ENCODE measurements at places on chromosomes 7 and 10.

DNA sequence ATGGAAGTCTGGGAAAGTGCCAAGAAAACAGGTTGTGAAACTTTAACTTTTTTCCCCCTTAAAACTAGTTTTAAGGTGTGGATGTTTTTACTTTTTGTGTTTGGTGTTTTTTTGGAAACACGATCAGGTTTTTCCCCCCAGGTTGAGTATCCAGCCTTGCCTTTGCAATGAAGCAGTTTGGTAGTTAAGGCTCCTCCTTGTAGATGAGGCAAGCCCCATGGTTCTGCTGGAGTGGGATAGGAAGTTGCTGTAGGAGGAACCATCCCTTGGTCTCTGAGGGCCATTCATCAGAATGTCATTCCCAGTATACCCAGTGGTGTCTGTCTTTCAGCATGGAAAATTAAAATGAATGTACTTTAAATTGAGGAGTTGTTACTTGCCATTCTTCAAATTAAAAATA lies 2.7 kb downstream of the CUL1 start:
- peak; percentile 27 for DNase-seq

DNA sequence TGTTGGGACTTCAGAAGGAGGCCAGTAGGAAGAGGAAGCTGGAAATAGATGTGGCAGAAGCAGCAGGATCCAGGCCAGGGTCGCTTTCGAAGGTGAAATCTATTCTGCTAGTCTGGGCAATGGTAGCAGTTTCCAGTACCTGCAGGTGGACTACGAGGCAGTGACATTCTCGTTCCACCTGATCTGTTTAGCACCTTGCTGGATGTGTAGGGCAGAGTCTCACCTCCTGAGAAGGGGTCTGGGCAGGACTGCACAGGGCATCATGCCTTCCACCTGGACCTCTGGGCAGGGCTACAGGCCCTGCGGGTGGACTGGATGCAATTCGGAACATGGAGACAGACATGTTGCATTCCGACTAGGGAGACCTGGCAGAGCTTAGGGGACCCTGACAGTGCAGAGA lies 254.8 kb upstream of the ZNF32 start:
- DNase-seq: no peak

GRCh38 chr10:36647540-36647939 lies 477.9 kb upstream of the ANKRD30A start:
- DNase-seq: no peak

DNA sequence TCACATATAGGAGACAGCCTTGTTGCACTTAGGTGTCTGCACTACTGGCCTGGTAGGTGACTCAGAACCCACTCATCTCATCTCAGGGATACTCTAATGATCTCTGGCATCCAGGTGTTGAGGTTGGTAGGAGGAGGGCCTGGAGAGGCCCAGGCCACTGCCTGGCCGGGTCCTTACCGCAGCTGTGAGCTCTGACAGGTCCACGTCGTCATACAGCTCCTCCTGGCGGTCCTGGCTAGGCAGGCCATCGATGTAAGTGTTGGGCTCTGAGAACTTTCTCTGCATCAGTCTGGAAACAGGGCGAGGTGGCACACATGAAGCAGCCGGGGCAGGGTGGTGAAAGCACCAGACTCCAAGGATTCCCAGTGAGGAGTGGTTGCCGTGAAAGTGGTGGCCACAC lies 62.1 kb downstream of the VWA2 start:
- no peak for DNase-seq

GRCh38 chr7:97845622-97846203 lies 26.5 kb downstream of the ASNS start:
- peak; percentile 25 for DNase-seq

GRCh38 chr10:90849956-90850749 lies 7.7 kb downstream of the HTR7 start:
- peak; percentile 20 for DNase-seq

DNA sequence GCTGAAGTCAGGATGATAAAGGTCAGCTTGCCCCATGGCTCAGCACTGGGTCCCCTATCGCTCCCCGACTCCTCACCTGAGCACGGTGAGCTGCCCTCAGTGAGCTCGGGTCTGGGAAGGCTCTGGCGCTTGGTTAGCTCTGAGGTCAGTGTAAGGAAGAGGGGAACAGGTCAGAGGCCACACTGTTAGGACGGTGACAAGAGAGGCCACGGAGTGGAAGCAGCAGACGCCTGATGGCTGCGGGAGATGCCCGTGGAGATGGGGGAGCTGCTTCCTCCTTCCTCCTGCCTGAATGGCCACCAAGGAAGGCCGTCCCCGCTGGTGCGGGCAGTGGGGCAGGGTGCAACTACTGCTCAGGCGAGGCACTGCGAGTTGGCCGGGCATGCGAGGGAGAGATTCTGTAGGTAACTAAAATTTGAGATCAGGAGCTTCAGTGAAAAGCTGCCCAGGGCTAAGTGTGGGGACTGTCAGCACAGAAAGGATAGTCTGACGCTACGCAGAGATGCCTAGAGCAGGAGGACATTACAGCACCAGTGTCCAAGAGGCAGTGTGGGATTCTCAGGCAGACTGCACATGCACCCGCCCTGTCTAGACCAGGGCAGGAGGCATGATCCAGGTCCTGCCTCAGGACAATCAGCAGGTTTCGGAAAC lies 231.3 kb upstream of the GRB10 start:
- no peak for DNase-seq

- DNase-seq: no peak
These were observed 11.4 kb upstream of the REPIN1 start for GRCh38 chr7:150357270-150357669.

GRCh38 chr10:68330852-68331454 lies 911 bp upstream of the HNRNPH3 start:
- DNase-seq: peak; percentile 20

DNA sequence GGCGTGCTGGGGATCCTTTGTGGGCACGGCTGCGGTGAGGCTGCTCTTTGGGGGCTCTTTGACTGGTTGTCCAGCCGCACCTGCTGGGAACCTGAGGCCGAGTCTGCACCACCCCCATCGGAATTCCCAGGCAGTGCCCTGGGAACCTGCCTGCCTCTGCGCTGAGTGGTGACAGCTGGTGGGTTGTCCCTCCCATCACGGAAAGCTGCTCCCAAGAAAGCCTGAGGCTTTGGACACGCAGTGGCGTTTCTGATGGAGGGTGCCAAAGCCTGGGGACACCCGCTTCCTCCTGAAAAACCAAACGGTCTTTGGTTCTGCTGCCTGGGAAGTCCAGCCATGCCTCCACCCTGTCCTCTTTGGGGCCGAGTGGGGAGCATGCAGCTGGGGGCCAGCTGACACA lies 21.4 kb upstream of the SHH start:
- no peak for DNase-seq

DNA sequence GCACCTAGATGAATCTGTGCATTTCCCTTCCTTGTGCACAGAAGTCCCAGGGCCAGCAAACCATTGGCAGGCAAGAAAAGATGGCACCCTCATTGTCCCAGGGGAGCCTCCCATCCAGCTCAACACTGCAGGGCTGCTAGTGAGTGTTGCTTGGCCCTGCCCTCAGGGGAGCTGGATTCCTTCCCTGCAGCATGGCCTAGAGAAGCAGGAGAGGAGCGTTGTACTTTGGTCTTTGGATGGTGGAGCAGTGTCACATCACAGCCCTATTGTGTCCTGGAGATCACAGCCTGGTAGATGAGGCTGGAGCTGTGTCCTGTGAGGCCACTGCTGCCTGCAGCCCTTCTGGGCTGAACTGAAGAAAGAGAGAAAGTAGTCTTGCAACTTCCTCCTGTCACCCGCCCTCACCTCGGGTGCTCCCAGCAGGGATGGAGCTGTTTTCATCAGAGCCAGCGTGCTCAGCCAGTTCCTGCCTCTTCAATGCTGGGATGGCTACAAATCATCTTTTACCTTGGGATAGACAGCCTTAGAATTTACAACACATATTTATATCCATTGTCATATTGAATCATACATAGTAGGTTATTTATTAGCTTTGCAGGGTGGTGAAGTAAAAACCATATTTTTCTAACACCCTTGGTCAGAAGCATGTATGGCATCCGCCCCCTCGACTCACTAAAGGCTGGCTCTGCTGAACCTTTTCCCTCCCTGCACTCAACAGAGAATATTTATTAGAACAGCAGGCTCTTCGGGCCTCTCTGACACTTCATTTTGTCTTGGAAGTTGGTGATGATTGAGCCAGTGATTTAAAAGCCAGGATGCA lies 43.1 kb upstream of the FAM180A start:
- DNase-seq: no peak

DNA sequence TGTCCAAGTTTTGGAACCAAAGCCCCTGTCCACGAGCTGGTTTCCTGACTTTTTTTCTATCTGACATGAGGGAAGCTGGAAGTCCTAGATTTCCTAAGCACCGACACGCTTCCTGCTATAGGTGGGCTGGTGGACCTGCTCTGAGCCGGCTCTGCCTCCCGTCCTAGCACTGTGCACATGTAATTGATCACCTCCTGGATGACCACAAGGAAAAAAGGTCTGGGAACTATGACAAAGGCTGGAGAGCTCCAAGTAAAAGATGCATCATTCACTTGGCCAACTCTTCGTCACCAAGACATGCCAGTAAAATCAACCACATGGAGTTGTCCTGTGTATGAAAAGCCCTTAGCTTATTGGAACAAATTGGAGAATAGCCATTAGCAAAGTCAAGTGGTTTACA lies 104.8 kb downstream of the ITIH5 start:
- DNase-seq: no peak

Measured in AG10803 (cell line).